ENCODE measurements at places on chromosomes 3 and 15. TPM values are rescaled to one million over a fixed set of nuclear protein-coding genes. Genes with fewer than 3 reads are reported as not detected.

Gene ADCY5
- not detected for total RNA-seq

Gene LYZL4
- total RNA-seq: not detected

Gene CYP1A2
- not detected for total RNA-seq

Gene XIRP1
- total RNA-seq: 0.03 TPM

Gene CPN2
- not detected for total RNA-seq

Gene COL6A6
- total RNA-seq: not detected

Gene TRPM7
- 35.3 TPM for total RNA-seq

DNA sequence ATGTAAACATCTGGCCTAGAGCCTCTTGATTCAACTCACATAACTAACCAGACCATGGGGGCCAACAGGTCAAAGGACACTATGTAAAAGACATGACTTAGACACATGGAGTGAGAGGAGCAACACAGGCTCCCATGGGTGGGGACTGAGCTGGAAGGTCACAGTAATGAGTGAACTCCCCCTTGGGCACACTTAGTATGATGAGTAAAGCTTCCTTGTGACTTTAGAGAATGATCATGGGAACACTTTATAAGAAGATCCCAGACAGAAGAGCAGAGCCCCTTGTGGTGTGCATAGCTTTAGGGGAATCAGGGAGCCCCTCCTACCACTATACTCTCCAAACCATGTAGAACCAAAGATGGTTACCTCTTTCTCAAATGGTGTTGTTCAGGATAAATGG is 10.2 kb downstream of the GCSAM start:
- peaks cover 60% of the 10 kb centered on the region for H3K4me1 ChIP-seq
- H3K27me3 ChIP-seq: no peaks in the 10 kb centered on the region
- H3K36me3 ChIP-seq: peaks cover 57% of the 10 kb centered on the region

DNA sequence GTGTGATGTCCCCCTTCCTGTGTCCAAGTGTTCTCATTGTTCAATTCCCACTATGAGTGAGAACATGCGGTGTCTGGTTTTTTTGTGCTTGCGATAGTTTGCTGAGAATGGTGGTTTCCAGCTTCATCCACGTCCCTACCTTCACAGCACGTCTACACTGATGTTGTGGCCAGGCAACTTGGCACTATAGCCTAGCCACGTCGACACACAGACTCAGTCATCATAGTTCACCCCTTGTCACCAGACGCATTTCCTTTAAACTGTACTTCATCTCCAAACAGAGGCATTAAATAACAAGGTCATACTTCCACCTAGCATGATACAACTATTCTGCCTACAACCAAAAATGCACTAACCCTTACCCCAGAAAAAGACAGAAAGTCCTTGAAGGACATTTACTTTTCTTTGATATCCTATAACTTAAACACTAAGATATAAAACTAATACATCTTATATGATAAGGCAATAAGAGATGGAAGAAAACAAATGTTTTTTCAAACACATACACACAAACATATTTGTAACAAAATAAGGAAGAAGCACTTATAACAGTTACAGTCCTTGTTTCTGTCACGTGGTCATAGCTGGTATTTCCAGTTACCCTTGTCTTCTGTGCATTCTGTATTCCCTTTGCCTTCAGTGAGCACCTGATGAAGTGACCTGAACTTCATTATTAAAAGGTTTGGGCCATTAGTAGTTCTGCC is 121.4 kb downstream of the KLF13 start:
- DNase-seq: no peak
- no peaks in the 10 kb centered on the region for H3K27me3 ChIP-seq
- no peak overlapping the region for H3K27ac ChIP-seq
- H3K4me1 ChIP-seq: peaks cover 21% of the 10 kb centered on the region
- H3K4me3 ChIP-seq: no peak overlapping the region
- no peaks in the 10 kb centered on the region for H3K36me3 ChIP-seq

GRCh38 chr15:39625451-39625850 is 44.6 kb downstream of the THBS1 start:
- DNase-seq: peak; percentile 21
- peaks cover 87% of the 10 kb centered on the region for H3K4me1 ChIP-seq
- no peaks in the 10 kb centered on the region for H3K27me3 ChIP-seq
- peak overlapping the region; percentile 71 for H3K4me3 ChIP-seq

DNA sequence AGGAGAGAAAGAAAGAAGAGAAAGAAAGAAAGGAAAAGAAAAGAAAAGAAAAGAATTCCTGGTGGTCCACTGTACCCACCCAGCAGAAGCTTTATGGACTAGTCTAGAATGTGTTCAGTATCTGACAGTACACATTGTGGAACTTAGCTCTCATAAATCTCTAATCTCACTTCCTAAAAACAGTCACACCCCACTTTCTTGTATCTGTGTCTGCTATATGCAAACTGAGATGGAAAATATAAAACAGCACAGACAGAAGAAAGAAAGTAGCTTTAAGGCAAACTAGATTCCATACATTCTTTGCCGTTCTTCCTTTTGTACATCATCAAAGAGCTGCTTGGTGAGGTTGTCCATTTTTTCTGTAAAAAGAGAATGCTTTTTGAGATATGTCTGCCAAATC is 41.1 kb upstream of the GNB5 start:
- no peaks in the 10 kb centered on the region for H3K36me3 ChIP-seq
- H3K27me3 ChIP-seq: peaks cover 2% of the 10 kb centered on the region
- no peak for DNase-seq

DNA sequence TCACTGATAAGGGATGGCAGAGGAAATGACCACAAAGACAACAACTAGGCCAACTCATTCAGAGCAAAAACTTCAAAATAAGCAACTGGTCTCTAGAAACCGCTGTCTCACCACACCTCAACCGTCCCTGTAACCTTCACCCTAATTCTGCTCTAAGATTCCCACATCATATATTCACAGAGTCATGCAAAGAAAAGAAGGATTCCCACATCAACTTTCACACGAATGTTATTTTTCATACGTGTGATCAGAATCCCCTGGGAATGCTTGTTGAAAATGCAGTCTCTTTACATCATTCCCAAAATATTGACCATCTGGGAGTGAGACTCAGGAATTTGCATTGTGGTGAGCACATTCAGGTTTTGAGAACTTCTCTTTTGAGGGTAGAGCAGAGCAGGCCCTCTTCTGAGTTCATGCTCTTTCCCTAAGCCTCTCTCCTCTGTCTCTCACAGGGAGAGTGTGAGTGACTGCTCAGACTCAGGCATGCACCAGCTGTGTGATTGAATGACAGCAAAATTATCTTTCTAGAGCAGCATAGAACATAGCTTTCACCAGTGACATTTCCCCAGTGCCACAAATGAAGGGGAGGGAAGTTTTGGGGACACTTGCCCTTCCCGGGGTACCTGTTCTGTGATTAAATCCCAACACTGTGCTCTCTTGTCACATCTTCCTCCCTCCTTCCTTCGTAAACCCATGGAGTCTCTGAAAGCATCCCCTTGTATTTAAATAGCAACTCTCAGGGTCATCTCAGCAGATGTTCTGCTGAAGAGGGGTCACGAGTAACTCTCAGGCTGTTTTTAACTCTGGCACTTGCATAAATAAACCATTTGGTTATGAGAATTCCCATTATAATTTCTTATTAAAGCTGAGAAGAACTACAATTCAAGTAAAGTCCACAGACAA is 170.9 kb downstream of the PLCL2 start:
- DNase-seq: peak; percentile 42
- peaks cover 63% of the 10 kb centered on the region for H3K36me3 ChIP-seq
- H3K4me1 ChIP-seq: peaks cover 30% of the 10 kb centered on the region
- H3K4me3 ChIP-seq: no peak overlapping the region
- no peaks in the 10 kb centered on the region for H3K27me3 ChIP-seq

- no peaks in the 10 kb centered on the region for H3K4me1 ChIP-seq
- H3K27ac ChIP-seq: no peak overlapping the region
- no peak overlapping the region for H3K4me3 ChIP-seq
- H3K27me3 ChIP-seq: no peaks in the 10 kb centered on the region
- no peak for DNase-seq
These were observed 319.3 kb upstream of the ATP10A start for GRCh38 chr15:26182441-26182840.

- H3K27ac ChIP-seq: no peak overlapping the region
- no peaks in the 10 kb centered on the region for H3K4me1 ChIP-seq
- H3K27me3 ChIP-seq: no peaks in the 10 kb centered on the region
- H3K36me3 ChIP-seq: no peaks in the 10 kb centered on the region
These were observed 29.7 kb upstream of the MDFIC2 start for GRCh38 chr3:70342149-70342548.

- no peaks in the 10 kb centered on the region for H3K4me1 ChIP-seq
- no peak overlapping the region for H3K27ac ChIP-seq
- no peak for DNase-seq
- H3K27me3 ChIP-seq: no peaks in the 10 kb centered on the region
These were observed 739.9 kb upstream of the NR2F2 start for GRCh38 chr15:95590533-95591044.

DNA sequence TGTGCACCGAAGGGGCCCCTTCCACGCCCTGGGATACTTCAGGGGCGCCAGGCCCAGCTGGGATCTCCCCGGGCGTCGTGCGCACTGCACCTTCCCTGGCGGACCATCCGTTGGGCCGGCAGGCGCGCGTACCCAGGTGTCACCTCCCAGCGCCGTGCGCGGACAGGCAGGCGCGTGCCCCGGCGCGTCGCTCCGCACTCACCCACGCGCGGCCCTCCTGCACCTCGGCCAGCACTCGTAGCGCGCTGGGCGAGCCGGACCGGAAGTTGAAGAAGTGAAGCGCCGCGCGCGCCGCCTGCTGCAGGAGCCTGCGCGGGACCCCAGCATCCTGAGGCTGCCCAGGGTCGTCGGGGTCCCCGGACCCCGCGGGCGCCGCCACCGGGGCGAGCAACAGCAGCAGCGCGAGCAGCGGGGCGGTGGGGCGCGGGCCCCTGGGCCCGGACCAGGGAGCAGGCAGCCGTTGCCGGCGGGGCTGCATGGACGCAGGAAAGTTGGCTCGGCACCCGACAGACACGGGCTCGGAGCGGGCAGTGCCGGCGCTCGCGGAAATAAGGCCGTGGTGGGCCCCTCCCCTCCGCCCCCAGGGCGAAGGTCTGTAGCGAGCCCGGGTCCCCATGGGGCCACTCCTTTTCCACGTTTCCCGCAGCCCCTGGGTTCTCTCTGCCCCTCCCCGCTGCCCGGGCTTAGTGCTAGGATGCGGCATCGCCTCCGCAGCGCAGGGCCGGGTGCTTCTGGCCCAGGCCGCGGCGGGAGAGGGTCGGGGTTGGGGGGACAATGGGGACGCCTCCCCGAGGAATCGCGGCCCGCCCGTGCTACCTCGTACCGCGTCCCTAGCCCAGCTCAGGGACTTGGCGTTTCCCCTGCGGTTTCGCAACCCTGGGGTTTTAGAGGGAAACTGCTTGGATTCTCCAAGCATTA is at the start of gene RARRES1:
Gene RARRES1 (minus strand): TSS at position 520 of the 918 bp plus-strand sequence. CDS start 42 bp downstream, at position 478.
- no peaks in the 10 kb centered on the region for H3K27me3 ChIP-seq
- H3K4me3 ChIP-seq: peak within 1 kb of the TSS; percentile 41
- DNase-seq: peak; percentile 44
- H3K36me3 ChIP-seq: peaks cover 2% of the 10 kb centered on the region

DNA sequence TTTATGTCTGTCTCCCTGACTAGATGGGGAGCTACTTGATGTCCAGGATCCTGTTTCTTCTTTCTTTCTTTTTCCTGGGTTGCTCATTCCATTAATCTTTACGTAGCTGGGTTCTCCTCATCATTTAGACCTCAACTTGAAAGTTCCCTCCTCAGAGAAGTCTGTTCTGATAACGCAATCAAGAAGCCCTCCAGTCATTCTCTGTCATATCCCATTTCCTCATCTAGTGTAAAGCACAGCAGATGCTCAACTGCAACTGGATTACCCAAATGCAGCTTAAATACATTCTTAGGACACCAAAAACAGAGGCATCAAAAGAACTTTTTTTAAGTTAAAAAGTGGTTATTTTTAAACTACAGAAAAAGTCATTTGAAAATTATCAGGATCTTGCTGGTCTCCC is 51.7 kb upstream of the ST3GAL6 start:
- no peaks in the 10 kb centered on the region for H3K36me3 ChIP-seq
- no peak for DNase-seq
- no peak overlapping the region for H3K4me3 ChIP-seq

DNA sequence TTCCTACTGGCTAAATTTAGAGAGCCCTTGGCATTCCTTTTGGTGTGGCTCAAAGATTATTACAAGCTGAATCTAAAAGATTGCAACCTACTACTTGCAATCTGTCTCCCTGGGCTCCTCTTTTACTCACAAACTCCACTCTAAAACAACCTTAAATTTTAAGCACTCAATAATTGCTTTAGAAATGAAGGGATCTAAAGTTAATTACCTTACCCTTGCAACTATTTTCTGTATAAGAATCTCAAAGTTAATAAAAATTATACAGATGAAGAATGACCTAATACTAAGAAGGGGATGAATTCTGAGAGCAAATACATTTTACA is 60.2 kb downstream of the ESYT3 start:
- no peak for DNase-seq
- H3K27ac ChIP-seq: no peak overlapping the region
- no peaks in the 10 kb centered on the region for H3K36me3 ChIP-seq
- H3K27me3 ChIP-seq: no peaks in the 10 kb centered on the region

DNA sequence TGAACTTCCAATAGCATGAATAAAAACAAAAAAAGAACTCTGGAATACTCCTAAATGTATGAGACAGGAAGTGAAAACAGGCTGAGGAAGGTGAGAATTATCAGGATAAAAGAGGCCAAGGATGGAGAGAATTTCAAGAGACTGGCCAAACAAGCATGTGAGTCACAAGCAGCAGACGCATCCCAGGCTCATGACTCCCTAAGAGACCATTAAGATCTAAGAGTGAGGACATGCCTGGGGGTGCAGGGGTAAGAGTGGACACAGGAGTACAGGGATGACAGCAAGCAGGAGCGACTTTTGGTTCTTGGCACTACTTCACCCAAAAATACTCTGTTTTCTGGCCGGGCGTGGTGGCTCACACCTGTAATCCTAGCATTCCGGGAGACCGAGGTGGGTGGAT is 7.1 kb downstream of the SCAMP2 start:
- H3K4me3 ChIP-seq: no peak overlapping the region
- peak overlapping the region; percentile 63 for H3K27ac ChIP-seq
- no peaks in the 10 kb centered on the region for H3K27me3 ChIP-seq
- peaks cover 82% of the 10 kb centered on the region for H3K4me1 ChIP-seq
- no peak for DNase-seq

DNA sequence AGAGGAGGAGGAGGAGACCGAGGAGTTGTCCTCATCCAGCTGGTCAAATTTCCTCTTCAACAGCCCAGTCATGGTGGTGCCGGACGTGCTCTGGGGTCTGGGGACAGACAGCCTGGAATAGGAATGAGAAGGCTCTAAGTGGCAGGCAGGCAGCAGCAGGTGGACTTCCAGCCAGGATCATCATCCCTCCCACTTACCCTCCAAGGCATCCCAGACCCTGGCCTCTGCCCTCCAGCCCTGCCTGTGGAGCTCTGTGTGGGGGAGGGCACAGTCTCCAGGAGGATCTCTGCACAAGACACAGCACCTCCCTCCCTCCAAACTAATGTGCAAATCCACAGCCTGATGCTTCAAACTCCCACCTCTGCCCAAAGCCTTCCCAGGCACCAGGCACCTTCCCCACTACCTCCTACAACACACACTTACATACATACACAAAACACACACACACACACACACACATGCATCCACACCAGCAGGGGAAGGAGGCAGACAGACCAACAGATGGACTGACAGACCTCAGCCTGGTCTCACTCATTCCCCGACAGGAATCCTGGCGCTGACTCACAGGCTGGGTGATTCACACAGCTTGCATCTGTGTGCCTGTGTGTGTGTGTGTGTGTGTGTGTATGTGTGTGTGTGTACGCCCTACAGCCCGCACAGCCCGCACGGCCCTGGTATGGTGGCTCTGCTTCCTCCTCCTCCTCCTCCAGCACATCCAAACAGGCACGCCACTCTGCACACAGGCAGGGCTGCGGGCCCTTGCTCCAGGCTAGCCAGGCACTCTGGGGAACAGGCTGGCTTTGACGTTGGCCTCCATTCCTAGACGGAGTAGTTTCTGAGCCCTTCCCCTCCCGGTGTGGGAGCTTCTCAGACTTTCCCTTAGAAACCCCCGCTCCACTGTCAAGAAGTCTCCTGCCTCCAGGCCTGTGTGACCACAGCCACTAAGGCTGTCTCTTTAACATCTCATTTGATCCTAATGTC is 6.5 kb downstream of the CSRNP1 start:
- H3K4me3 ChIP-seq: peak overlapping the region; percentile 98
- peaks cover 71% of the 10 kb centered on the region for H3K4me1 ChIP-seq
- H3K27me3 ChIP-seq: no peaks in the 10 kb centered on the region
- DNase-seq: peak; percentile 82

Measured in activated CD4-positive, alpha-beta memory T cell treated with anti-CD3 and anti-CD28 coated beads, Interleukin-2, amount 10 ng/mL, durations not matched to agents 7 days and 5 days (primary cell).